ENCODE measurements at places on chromosomes 11 and 22. TPM values are rescaled to one million over a fixed set of nuclear protein-coding genes. Genes with fewer than 3 reads are reported as not detected.

GRCh38 chr11:62315431-62315830 is 16.6 kb upstream of the SCGB1D4 start:
- no peak for DNase-seq
- H3K4me3 ChIP-seq = no peak overlapping the region
- no peaks in the 10 kb centered on the region for H3K27me3 ChIP-seq
- H3K36me3 ChIP-seq = no peaks in the 10 kb centered on the region

DNA sequence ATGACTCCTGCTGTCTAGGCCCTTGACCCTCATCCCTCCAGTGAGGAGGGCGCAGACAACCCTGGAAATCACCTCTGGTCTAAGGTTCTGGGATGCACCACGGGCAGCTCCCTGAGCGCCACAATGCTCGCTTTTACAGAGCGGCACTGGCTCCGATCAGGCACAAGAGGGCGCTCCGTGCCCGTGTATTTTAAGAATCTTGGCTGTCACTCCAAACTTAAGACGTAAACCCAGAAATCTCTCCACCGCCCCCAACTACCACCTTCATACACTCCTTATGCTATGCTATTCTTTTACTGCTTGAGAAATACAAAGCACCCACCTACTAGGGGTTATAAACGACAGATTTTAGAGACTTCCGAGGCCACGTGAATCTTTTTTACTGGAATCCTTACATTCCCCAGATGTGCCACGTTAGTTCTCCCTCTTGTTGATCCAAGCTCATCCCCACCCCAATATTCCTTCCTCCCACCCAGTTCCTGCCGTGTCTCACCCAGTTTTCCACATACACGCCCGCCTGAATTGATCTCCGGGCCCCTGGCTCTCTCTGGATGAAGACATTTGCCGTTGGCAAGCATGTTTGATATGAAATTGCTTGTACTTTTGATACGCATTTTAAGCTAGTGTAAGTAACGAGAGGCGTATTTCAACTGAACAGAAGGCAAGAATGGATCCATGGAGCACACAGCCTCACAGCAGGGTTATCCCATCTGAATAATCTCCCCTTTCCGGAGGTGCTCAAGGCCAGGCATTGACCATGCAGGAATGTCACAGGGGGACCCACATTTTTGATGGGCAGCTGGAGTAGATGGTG is 453.5 kb downstream of the OPCML start:
- no peaks in the 10 kb centered on the region for H3K4me1 ChIP-seq
- H3K4me3 ChIP-seq = no peak overlapping the region
- DNase-seq = peak; percentile 61
- no peak overlapping the region for H3K27ac ChIP-seq
- no peaks in the 10 kb centered on the region for H3K27me3 ChIP-seq

- no peak overlapping the region for H3K4me3 ChIP-seq
- DNase-seq = peak; percentile 23
- H3K27me3 ChIP-seq = no peaks in the 10 kb centered on the region
- peak overlapping the region; percentile 100 for H3K27ac ChIP-seq
Observed at GRCh38 chr11:118004543-118005223, 18.5 kb downstream of the IL10RA start.

Gene TRIM21
- total RNA-seq = 15.1 TPM

Gene GRIK4
- not detected for total RNA-seq

DNA sequence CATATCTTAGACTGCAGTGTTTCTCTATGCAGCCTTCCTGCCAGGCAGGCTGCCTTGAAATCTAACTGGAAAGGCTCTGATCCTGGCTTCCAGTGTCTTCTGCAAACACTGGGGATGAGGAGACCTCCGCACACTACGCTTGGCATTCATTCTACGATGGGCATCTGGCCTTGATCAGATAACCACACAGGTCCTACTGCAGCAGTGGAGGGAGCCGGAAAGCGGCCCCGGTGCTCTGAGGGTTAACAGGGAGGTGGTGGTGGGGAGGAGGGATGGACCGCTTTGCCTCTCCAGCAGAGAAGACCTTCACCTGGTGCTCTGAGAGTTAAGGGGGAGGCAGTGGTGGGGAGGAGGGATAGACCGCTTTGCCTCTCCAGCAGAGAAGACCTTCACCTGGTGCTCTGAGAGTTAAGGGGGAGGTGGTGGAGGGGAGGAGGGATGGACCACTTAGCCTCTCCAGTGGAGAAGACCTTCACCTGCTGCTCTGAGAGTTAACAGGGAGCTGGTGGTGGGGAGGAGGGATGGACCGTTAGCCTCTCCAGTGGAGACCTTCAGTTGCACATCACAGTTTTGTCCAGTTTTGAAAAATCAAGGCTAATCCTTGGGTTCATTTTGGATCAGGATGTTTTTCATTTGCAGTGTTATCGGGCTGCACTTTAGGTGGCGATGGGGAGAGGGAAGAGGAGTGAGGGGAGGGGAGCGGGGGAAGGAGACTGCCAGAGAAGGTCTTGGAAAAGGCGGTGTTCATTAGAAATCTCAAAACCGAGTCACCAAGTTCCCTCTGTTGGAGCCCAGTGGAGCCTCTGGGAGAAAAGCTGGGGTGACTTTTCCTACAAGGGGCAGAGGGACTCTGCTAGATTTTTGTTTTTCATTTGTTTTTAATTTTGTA is 5.6 kb downstream of the GAL start:
- H3K27me3 ChIP-seq = no peaks in the 10 kb centered on the region
- no peaks in the 10 kb centered on the region for H3K4me1 ChIP-seq
- H3K36me3 ChIP-seq = no peaks in the 10 kb centered on the region
- no peak overlapping the region for H3K4me3 ChIP-seq

GRCh38 chr11:123741159-123742030 is at the start of gene ZNF202:
TSS of gene ZNF202 (minus strand) at chr11:123741660. CDS start at chr11:123730888, 10,772 bp downstream.
- peak within 1 kb of the TSS; percentile 91 for H3K4me3 ChIP-seq
- H3K27ac ChIP-seq = no peak within 1 kb of the TSS
- peaks cover 17% of the 10 kb centered on the region for H3K4me1 ChIP-seq
- H3K27me3 ChIP-seq = no peaks in the 10 kb centered on the region

GRCh38 chr11:118896472-118896913 is 12.8 kb downstream of the CXCR5 start:
- H3K4me1 ChIP-seq = peaks cover 10% of the 10 kb centered on the region
- no peak overlapping the region for H3K4me3 ChIP-seq
- no peaks in the 10 kb centered on the region for H3K27me3 ChIP-seq
- no peak for DNase-seq
- H3K27ac ChIP-seq = no peak overlapping the region
- H3K36me3 ChIP-seq = no peaks in the 10 kb centered on the region

DNA sequence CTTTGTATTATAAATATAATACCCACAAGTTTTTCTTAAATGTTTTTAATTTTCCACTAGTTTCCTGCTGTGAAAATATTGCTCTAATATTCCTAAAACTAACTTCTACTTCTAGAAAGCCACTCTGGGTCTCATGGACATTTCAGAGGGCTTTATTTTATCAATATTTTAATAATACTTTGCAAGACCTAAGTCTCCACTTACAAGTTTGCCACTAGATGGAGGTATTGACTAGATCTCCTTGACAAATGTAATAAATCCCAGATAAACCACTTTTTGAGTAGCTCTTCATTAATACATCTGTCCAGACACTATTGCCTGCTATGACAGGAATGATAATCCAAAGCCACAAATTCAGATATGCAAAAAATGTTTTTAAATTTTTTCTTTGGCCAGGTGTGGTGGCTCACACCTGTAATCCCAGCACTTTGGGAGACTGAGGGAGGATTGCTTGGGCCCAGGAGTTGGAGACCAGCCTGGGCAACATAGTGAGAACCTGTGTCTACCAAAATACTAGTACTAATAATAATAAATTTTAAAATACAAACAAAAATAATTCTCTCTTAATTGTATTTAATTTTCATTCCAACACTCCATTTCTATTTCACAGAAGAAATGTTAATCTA is 3.5 kb upstream of the ACAT1 start:
- peak; percentile 91 for DNase-seq
- no peak overlapping the region for H3K4me3 ChIP-seq
- peaks cover 25% of the 10 kb centered on the region for H3K4me1 ChIP-seq
- H3K27me3 ChIP-seq = no peaks in the 10 kb centered on the region

- no peaks in the 10 kb centered on the region for H3K36me3 ChIP-seq
- no peaks in the 10 kb centered on the region for H3K27me3 ChIP-seq
- no peak overlapping the region for H3K4me3 ChIP-seq
- H3K4me1 ChIP-seq = no peaks in the 10 kb centered on the region
- no peak overlapping the region for H3K27ac ChIP-seq
Observed at GRCh38 chr22:32600147-32600546, 125.5 kb downstream of the FBXO7 start.

Gene CCDC188
- total RNA-seq = not detected

Gene NLRP6
- total RNA-seq = not detected

DNA sequence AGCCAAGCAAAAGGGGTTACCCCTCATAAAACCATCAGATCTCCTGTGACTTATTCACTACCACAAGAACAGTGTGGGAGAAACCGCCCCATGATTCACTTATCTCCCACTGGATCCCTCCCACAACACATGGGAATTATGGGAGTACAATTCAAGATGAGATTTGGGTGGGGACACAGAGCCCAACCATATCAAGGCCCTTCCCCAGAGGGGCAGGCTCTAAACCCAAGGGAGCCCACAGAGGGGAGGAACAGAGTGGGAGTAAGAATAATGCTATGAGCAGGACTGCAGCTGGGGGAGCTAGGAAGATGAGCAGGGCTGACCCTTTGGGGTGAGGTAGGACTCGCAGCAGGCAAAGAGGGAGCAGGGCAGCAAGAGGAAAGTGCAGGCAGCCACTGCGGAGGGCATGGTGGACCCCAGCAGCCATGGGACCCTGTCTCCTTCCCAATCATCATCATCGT is 59.3 kb downstream of the CD82 start:
- no peak for DNase-seq
- H3K4me3 ChIP-seq = no peak overlapping the region
- H3K27ac ChIP-seq = no peak overlapping the region
- H3K4me1 ChIP-seq = no peaks in the 10 kb centered on the region
- no peaks in the 10 kb centered on the region for H3K36me3 ChIP-seq
- no peaks in the 10 kb centered on the region for H3K27me3 ChIP-seq

Measured in Karpas-422 (cell line).